GM23248 (cell line): ENCODE measurements at places on chromosomes 13 and 19. TPM values are rescaled to one million over a fixed set of nuclear protein-coding genes. Genes with fewer than 3 reads are reported as not detected.

SIGLEC7 gene
- not detected in 2 replicates for total RNA-seq

- DNase-seq, result no peak
These were observed 13.5 kb upstream of the ZNF563 start for GRCh38 chr19:12346896-12347295.

MADCAM1 gene
- total RNA-seq, result 0.54 TPM in 1 of 2 replicates, not detected in the other

DNA sequence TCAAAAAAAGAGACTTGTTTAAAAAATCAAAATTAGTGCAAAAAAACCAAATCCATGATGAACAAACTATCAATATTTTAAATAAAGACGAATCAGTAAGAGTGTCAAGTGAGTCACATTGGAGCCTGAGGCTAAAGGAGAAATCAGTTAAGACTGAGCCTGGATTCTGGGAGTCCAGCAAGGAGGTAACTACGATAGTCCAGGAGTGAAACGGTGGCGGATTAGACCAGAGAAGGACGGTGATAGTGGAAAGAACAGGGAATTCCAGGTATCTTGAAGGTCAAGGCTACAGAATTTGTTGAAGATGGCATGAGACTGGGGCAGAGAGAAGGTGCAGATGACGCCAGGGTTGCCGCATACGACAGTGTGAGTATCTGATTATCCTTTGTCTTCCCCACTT is 7.0 kb upstream of the NPAS1 start:
- DNase-seq, result peak; percentile 52

COL4A1 gene
- total RNA-seq, result 519 and 549 TPM in 2 replicates

- DNase-seq, result no peak
These were observed 34.8 kb upstream of the NDFIP2 start for GRCh38 chr13:79445968-79446645.

DNA sequence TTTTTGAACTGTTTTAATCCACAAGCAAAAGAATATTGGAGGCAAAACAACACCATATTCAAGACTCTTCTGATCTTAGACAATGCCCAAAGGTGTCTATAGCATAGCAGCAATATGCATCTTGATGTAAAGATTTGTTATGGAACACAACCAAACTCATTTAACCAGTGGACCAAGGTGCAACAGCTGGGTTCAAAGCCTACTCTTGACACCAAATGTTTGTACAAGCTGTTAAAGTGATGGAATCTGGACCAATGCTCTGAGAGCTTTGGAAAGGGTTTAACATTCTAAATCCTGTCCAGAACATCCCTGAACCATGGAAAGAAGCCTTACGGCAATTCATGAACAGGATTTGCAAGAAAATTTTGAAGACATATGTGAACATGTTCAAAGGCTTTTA is 520.0 kb downstream of the GPC6 start:
- DNase-seq, result no peak

FGF22 gene
- 0.13 and 1.2 TPM in 2 replicates for total RNA-seq

DNA sequence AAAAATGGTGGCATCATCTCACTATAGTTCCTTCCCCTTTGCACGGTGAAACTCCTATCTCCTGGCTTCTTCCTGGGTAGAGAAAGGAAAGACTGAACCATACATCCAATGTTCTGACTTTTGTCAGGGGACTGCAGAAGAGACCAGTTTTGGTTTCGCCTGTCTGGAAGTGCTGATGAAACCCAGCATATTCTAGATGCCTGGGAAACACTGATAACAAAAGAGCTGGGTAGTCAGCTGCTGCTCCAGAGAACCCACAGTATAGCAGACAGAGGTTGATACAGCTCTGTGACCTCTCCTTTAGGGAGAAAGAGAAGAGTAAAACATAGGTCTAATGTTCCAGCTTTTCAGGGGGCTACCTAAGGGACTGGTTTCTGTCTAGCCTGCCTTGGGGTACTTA is 695.3 kb downstream of the DIAPH3 start:
- no peak for DNase-seq

GRCh38 chr13:51311957-51312520 is 27.5 kb upstream of the SERPINE3 start:
- DNase-seq, result no peak

PCDH9 gene
- total RNA-seq, result 0.76 and 1.4 TPM in 2 replicates

DNA sequence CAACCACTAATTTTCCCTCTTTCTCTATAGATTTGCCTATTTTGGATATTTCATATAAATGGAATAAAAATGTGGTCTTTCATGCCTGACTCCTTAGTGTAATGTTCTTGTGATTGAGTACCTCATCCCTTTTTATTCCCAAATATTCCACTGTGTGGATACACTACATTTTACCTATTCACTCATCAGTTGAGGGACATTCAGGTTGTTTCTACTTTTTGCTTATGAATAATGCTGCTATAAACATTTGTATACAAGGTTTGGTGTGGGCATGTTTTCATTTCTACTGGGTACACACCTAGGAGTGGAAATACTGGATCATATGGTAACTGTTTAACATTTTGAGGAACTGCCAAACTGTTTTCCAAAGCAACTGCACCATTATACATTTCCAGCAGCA is 5.1 kb upstream of the WBP4 start:
- DNase-seq, result no peak

ZNF625 gene
- total RNA-seq, result 3.2 and 7.2 TPM in 2 replicates

DNA sequence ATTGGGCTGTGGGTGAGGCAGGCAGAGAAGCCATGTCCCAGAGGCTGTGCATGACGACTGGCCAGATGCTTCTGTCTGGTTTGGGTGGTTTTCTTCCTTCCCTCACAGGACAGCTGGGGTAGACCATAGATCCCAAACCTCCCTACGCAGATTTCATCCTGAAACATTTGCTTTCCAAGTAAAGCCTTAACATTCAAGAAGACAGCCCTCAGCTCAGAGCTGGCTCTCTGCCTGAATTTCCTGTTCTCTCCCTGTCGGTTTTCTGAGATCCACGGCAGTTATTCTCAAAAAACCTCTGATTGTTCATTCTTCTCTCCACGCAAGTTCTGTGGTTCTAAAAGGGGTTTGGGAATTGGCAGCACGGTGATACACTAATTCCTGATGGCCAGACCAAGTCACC is 25.3 kb downstream of the UQCRFS1 start:
- DNase-seq, result no peak

- DNase-seq, result peak; percentile 3
These were observed 230.5 kb downstream of the FGF9 start for GRCh38 chr13:21901336-21901735.

GRCh38 chr13:98950705-98951104 is 27.2 kb downstream of the DOCK9 start:
- DNase-seq, result no peak

DNA sequence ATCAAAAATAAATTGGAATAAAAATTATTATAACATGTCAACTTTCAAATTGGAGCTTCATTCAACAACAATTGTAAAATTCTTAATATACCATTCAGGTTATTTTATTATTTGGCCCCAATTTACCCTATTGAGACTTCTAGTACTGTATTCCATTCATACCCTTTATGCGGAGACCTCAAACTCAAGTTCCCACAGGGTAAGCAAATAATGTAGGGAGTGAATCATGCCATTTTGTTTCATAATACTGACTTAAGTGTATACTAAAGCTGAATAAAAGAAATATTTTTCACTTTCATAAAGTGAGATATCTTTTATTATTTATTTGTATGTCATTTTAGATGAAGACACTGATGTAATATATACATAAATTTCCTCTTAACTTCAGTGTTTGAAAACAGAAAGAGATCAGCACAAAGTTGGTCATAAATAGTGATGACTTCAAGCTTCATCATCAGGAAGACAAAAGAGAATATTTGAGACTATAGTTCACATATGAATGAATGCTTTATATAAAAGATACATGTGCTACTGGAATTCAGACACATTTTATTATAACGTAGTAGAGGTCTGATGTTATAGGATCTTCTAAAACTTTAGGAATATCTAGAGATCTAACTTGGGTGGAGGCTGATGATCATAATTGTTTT is 894.4 kb upstream of the PCDH9 start:
- no peak for DNase-seq

TBXA2R gene
- 0.76 TPM in 1 of 2 replicates, not detected in the other for total RNA-seq

TMPRSS9 gene
- not detected in 2 replicates for total RNA-seq

- no peak for DNase-seq
These were observed 21.4 kb downstream of the ACER1 start for GRCh38 chr19:6312018-6312417.

DNA sequence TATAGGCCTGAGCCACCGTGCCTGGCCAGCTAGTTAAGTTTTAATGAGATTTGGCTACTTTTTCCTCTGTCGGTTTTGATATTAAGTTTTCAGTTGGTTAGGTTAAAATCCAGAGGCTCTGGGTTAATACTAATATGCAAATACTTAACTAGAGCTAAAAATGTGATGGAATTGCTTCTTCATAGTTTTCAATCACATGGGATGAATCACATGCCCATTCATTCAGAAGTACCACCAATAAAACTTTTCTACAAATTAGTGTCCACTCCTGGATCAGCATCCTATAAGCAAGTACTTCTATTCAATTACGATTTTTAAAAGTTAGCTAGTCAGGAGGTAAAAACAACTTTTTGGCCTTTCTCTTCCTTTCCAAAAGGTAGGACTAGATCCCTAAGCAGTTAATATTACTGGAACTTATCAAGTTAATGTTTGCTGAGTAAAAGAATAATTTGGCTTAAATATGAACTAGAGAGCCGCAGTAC is 4.3 kb downstream of the SLC25A30 start:
- peak; percentile 9 for DNase-seq

ZNF417 gene
- total RNA-seq, result 9.8 and 14.7 TPM in 2 replicates

SIRT6 gene
- 12.0 and 14.4 TPM in 2 replicates for total RNA-seq

DNA sequence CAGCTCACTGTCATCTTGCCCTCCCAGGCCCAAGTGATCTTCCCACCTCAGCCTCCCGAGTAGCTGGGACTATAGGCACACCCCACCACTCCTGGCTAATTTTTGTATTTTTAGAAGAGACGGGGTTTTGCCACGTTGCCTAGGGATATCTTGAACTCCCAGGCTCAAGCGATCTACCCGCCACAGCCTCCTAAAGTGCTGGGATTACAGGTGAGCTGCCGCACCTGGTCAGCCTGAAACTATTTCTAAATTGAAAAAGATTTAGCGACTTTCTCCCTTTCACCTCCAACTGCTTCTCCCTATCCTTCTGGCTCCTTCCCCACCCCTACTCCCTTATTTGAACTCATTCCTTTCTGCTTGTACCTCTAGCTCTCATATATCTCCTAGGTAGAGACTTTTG is 19.8 kb upstream of the NAA16 start:
- no peak for DNase-seq

NLRP5 gene
- total RNA-seq, result not detected in 2 replicates

ZNF525 gene
- 3.6 and 7.6 TPM in 2 replicates for total RNA-seq

GRCh38 chr19:3821857-3822364 is 35.7 kb upstream of the MATK start:
- DNase-seq, result peak; percentile 53

TRPC4 gene
- 8.6 and 10.5 TPM in 2 replicates for total RNA-seq

DNA sequence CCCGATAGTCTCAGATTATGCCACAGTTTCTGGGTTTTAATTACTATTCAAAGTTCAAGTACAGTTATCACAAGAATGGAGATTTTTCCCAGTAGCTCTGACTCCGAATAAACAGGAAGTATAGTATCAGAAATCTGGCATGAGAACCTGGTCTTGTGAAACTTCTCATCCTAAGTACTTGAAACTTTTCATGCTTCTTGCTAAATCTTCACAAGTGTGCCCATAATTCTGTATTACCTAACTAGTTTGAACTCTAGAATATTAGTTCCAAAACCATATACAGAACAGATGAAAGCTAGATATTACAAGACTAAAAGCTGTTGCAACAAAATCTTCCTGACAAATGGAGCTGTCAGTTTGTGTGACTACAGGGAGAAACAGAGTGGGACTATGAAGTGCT is 70.5 kb upstream of the CSNK1A1L start:
- DNase-seq, result peak; percentile 89

- DNase-seq, result peak; percentile 68
These were observed 373.5 kb downstream of the KCTD12 start for GRCh38 chr13:76512721-76513145.

- no peak for DNase-seq
These were observed 25.7 kb downstream of the FBN3 start for GRCh38 chr19:8123683-8124082.
